ENCODE measurements at places on chromosomes 4 and X.

DNA sequence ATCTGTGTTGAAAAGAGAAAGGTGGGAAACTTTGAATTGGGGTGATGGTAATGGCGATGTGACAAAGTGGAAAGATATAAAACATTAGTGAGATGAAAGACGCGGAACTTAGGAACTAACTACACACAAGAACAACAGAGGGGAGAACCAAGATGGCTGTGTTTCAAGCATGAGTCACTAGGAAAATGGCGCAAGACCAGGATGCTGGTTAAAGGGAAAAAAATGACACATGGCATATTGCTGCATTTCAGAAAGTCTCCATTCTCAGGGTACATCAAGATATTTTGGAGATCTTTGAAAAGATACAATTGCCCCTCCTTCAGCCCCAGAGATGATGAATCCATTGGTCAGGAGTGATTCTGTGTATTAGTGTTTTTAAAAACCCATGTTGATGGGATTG is 164.4 kb downstream of the FBXO8 start:
- no peak for DNase-seq

DNA sequence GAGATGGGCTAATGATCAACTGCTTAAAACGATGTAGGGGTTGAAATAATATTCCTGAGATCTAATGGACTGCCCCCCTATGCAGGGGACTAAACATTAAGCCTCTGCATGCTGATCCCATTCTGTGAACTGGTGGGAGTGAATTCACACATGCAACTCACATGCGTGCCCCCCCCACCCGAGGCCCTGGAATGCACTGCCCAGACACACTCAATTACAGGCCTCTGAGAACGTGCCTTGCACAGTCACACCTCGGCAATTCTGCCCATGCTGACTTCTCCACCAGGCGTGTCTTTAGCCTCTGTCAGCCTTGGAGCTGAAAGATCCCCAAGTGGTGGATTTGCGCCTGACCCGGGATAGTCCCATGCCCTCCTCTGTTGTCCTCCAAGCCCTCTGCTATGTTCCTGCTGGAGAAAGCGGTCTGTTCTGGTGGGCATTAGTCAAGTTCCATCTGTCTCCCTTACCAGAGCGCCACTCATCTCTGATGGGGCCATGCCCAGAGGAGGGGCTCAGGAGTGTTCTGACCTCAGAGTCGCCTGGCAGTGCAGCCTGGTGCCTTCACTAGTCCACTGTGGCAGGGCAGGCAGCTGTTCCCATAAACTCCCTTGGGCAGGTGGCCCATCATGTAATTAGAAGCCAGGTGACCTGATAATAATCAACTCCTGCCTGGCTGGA is 86.5 kb downstream of the DRD5 start:
- no peak for DNase-seq

- no peak for DNase-seq
These were observed 185.9 kb downstream of the DHRSX start for GRCh38 chrX:2314831-2315365.

- no peak for DNase-seq
These were observed 125.2 kb downstream of the NHS start for GRCh38 chrX:17500145-17500579.

DNA sequence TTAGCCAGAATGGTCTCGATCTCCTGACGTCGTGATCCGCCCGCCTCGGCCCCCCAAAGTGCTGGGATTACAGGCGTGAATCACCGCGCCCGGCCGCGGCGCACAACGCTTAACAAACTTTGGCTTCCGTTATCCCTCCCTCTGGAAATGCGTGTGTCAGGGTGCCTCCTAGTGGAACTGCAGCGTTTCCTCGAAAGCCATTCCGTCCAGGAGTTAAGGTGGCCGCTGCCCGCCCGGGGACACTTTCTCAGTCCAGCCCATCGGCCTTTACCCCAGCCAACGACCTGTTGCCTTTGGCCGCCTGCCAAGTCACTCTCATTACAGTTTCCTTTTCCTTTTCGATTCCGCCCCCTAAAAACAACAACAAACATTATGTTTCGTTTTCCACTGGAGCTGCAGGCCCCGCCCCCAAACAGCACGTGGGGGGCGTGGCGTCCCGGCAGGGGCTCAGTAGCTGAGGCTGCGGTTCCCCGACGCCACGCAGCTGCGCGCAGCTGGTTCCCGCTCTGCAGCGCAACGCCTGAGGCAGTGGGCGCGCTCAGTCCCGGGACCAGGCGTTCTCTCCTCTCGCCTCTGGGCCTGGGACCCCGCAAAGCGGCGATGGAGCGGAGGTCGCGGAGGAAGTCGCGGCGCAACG is at the start of gene HERC5:
Gene HERC5 (plus strand): TSS at position 450 of the 637 bp plus-strand sequence. CDS start 151 bp downstream, at position 601.
- DNase-seq: peak; percentile 91

GRCh38 chr4:143700416-143701352 is at the start of gene FREM3:
Gene FREM3 (minus strand): TSS chr4:143700675. CDS start chr4:143700675, 0 bp downstream.
- no peak for DNase-seq

DNA sequence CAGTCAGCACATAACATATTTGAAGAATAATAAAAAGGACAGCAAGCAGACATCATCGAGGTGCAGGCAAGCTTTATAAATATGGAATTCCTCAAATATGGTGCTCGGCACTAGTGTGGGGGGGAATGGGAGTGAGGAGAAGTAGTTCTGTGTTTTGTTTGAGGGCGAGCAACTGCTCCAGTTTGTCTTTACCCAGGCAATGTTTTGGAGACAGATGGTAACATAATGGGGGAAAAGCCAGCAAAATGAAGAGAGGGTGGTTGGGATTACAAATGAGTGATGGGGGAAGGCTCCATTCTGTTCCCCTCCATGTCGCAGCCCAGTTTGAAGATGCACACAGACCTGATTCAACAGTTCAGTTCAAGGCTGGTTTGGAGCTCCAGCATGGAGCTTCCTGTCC is 572.9 kb upstream of the DIPK2B start:
- DNase-seq: no peak

GRCh38 chr4:110112056-110112455 is 86.4 kb downstream of the ELOVL6 start:
- no peak for DNase-seq

DNA sequence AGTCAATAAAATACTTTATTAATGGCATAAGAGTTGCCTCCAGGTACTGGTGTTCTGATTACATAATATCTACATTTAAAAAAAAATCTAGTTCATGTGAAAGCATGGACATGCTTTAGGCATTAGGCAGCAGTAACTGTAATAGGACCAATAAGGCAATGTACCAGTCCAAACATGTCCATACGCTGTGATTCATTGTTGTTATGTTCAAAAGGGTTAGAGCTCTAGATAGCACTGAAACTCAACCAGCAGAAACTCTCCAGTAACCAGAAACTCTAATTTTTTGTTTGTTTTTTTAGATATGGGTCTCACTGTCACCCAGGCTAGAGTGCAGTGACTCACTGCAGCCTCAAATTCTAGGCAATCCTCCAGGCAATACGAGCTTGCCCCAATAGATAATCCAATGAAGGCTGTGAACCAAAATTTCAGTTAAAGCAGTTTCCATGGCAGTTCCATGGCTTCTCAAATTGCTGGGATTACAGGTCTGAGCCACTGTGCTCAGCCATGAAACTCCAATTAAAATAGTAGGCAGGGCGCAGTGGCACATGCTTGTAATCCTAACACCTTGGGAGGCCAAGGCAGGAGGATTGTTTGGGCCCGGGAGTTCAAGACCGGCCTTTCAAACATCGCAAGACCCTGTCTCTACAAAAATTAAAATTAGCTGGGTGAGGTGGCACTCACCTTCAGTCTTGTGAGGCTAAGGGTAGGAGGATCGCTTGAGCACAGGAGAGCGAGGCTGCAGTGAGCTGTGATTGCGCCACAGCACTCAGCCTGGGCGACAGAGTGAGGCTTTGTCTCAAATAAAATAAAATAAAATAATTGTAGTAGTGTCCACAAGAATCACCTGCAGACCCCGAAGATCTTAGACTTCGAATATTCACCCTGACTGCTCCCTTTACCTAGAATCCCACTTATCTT is 36.3 kb downstream of the MGARP start:
- DNase-seq: no peak

DNA sequence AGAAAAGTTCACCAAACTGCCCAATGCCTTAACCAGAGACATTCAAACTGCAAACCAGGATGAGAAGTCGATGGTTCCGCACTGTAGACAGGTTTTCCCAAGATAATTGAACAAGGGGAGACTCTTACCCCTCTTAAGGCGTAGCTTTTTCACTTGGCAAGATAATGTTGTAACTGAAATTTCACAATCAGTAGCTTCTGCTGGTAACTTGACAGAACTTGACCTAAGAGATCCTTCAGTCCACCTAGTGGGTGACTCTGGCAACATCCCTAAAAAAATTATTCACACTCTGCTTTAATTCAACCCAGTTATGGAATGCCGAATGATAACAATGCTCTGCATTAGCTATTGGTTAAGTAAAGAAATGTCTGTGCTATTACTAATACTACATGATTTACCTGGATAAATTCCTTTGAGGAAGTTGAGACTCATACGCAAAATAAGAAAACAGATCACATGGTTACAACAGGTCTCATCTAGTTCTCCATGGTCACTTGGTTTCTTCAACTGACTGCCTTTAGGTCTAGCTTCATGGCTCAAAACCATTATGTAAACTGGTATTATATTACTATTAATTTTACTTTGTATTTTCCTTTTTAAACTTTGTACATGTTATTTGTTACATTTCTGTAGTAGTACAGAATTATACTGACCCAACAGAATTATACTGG is 9.1 kb downstream of the ELF2 start:
- no peak for DNase-seq

DNA sequence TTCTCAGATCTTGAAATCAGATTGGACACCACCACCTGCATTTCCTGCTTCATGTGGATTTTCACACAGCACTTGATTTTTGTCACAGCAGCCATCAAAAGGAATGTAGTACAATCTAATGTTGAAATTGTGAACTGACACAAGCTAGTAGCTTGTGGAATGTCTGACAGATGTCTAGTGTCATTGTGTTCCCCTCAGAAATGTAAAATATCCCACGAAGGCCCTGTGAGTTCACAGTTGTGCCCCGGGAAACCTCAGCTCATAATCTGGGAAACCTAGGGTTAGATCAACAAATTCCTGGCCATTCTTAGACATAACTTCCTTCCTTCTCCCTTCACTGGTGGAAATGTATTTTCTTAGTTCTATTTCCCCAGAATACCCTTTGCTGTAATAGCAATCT is 205.7 kb downstream of the AR start:
- DNase-seq: no peak

DNA sequence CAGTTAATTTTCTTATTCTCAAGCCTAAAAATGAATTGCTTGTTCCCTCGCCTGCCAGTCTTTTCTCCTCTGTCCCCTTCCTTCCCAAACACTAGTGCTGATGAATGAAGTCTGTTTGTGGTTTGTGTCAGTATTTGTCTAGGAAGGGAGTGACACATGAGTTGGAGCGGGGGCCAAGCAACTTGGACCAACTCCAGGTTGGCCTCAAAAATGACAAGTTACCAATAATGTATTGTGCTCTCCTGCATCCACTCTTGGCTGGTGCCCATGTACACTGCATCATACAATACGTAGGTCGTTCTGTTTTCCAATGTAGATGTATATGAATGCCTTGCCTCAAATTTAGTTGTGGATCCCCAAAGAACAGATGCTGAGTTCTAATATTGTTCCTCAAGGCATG is 223.0 kb upstream of the GPC4 start:
- no peak for DNase-seq

DNA sequence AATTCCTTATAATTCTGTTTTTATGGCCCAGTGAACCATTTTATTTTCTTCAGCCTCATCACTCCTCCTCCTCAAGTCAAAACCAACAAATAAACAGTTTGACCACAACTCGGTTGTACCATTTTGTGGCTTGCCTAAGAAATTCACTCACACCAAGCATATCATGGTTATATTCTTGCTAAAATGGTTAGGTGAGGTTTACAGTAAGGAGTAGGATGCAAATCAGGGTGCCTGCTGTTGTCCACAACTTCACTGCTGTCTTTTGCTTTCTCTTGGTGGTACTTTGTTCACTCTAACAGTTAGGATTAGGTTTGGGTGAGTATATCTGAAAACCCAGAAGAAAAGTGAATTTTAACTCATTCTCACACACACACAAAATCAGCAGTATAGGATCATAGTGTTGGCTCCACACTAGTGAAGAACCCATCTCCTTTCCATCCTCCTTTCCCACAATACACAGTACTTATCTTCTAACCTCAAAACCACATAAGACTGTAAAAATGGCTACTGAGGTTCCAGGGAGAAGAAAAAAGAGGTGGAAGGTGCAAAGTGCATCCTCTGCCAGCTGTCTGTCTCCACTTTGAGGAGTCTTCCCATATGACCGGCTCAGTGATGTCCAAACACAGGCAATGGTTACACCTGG is 368.8 kb downstream of the STPG2 start:
- no peak for DNase-seq

GRCh38 chr4:162403419-162403818 is 239.6 kb upstream of the FSTL5 start:
- DNase-seq: no peak

GRCh38 chr4:159447296-159447695 is 344.4 kb downstream of the RAPGEF2 start:
- no peak for DNase-seq

DNA sequence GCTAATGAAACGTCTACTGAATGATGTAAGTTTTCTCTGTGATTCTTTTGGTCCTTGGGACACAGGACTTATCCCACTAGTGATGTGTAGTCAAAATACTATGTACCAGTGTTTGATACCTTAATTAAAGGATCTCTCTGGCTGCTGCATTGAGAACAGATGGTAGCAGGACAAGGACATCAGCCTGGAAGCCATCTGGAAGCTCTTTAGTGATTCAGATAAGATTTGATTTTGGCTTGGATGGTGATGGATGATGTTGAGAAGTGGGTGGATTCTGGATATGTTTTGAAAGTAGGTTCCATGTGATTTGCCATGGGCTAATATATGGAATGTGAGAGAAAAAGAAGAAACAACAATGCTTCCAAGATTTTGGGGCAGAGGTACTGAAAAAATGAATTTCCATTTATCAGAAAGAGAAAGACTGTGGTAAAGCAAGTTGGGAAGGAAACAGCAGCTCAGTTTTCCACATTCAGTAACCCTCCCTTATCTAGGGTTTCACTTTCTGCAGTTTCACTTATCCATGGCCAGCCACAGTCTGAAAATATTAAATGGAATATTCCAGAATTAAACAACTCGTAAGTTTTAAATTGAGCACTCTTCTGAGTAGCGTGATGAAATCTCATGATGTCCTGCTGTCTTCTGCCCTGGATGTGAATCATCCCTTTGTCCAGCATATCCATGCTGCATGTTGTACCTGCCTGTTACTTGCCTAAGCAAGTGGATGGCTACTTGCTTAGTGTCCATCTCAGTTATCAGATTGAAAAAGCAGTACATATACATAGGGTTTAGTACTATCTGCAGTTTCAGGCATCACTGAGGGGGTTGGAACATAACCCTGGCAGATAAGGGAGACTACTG is 15.6 kb downstream of the CD38 start:
- DNase-seq: no peak

- no peak for DNase-seq
These were observed 334.7 kb upstream of the NDST3 start for GRCh38 chr4:117699595-117699994.

DNA sequence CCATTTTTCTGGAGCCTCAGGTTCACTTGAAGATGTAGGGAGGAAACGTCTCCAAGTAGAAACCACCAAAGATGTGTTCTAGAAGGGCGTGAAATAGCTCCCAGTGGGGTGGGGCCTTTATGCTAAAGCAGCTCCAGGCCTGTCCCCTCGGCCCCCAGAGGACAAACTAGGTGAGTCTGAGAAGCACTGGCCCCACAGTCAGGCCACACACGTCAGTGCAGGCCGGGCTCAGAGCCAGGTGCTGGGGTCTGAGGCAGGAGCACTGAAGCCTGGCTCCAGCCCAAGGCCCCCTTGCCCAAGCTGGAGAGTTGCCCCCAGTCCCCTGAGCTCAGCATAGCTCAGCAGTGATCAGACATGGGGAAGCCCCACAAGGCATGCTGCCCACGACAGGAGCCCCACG is 95.4 kb upstream of the PSAPL1 start:
- no peak for DNase-seq
